ENCODE measurements at places on chromosomes 3 and 15. TPM values are rescaled to one million over a fixed set of nuclear protein-coding genes. Genes with fewer than 3 reads are reported as not detected.

DNA sequence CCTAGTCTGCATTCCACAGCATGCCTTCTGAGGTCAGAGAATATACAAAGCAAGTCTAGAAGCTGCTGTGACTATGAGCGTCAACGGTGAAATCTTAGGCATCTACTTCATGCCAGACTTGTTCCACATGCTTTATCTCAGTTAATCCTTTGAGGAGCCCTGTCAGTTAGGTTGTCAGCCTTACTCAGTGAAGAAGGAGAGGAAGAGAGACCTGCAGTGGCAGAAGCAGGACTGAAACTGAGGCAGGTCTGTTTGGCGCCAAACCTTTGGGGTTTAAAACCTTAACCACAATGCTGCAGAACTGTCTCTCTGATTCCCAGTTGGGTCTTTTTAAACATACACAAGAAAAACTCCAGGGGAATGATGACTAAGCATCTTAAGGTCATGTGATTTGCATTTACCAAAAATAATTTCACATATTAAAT lies 139.0 kb upstream of the LIPC start:
- no peak overlapping the region for H3K4me3 ChIP-seq
- H3K36me3 ChIP-seq, result no peaks in the 10 kb centered on the region
- H3K27ac ChIP-seq, result no peak overlapping the region
- no peaks in the 10 kb centered on the region for H3K27me3 ChIP-seq
- H3K4me1 ChIP-seq, result no peaks in the 10 kb centered on the region

- H3K4me3 ChIP-seq, result no peak overlapping the region
- no peaks in the 10 kb centered on the region for H3K36me3 ChIP-seq
- no peaks in the 10 kb centered on the region for H3K27me3 ChIP-seq
- no peaks in the 10 kb centered on the region for H3K4me1 ChIP-seq
- no peak overlapping the region for H3K27ac ChIP-seq
- no peak for DNase-seq
These were observed 475.4 kb downstream of the AGBL1 start for GRCh38 chr15:86555098-86555497.

- H3K36me3 ChIP-seq, result no peaks in the 10 kb centered on the region
- no peaks in the 10 kb centered on the region for H3K27me3 ChIP-seq
- DNase-seq, result no peak
- no peak overlapping the region for H3K4me3 ChIP-seq
- no peak overlapping the region for H3K27ac ChIP-seq
- H3K4me1 ChIP-seq, result no peaks in the 10 kb centered on the region
These were observed 1291.9 kb downstream of the SI start for GRCh38 chr3:163786416-163786815.

- no peaks in the 10 kb centered on the region for H3K36me3 ChIP-seq
- peak; percentile 13 for DNase-seq
- H3K27me3 ChIP-seq, result peaks cover 29% of the 10 kb centered on the region
- H3K4me1 ChIP-seq, result peaks cover 7% of the 10 kb centered on the region
- H3K27ac ChIP-seq, result no peak within 1 kb of the TSS
These were observed at the start of gene RHCG for GRCh38 chr15:89496155-89497098. Gene RHCG, minus strand, starts transcription at chr15:89496583. Its CDS starts 39 bp downstream, at chr15:89496544.

- H3K4me1 ChIP-seq, result no peaks in the 10 kb centered on the region
- no peak overlapping the region for H3K27ac ChIP-seq
- H3K4me3 ChIP-seq, result no peak overlapping the region
- no peaks in the 10 kb centered on the region for H3K36me3 ChIP-seq
- peak; percentile 4 for DNase-seq
These were observed 286.4 kb downstream of the ZIC4 start for GRCh38 chr3:147119989-147120388.

DNA sequence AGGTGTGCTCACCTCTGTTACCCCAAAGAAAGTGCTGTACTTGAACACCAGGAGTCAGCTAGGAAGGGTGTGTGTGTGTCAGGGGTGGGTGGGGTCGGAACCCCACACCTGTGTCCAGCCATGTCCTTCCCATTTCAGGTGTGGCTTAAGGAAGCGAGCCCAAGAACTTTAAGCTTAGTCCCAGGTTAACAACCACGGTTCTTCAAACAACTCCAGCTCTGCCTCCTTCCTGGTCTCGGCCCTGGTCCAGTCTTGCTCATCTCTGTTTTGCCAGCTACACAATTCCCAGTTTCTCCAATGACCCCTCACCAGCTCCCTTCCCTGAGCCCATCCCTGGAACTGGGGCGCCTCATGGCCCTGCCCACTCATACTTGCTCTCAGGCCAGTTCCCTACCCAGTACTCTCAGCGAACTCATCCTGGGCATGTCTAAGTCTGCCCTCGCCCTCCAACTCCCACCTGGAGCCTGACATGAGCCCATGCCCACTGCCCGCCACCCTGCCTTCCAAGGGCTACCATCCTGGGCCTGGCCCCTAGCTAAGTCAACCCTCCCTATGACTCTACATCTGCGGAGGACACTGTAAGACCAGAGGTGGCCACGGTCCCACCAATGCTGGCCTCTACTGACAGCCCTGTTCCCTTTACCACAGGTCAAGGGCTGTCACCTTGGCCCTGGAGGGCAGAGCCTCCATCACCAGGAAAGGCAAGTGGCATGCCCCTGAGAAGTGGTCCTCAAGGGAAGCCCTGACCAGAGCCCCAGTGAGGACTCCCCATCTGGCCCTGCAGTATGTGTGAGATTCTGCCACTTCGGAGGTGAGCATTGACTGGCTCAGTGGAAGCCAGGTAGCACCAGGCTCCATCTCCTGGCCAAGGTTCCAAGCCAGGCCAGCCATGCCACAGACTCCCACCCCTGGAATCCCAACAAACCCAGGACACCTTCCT lies 9.2 kb downstream of the POC1A start:
- no peaks in the 10 kb centered on the region for H3K36me3 ChIP-seq
- H3K4me3 ChIP-seq, result no peak overlapping the region
- no peak overlapping the region for H3K27ac ChIP-seq
- H3K4me1 ChIP-seq, result peaks cover 2% of the 10 kb centered on the region
- DNase-seq, result no peak

GRCh38 chr15:80090879-80091503 lies 31.5 kb downstream of the ZFAND6 start:
- DNase-seq, result no peak
- no peak overlapping the region for H3K4me3 ChIP-seq
- no peaks in the 10 kb centered on the region for H3K36me3 ChIP-seq
- H3K27me3 ChIP-seq, result no peaks in the 10 kb centered on the region
- no peak overlapping the region for H3K27ac ChIP-seq

DNA sequence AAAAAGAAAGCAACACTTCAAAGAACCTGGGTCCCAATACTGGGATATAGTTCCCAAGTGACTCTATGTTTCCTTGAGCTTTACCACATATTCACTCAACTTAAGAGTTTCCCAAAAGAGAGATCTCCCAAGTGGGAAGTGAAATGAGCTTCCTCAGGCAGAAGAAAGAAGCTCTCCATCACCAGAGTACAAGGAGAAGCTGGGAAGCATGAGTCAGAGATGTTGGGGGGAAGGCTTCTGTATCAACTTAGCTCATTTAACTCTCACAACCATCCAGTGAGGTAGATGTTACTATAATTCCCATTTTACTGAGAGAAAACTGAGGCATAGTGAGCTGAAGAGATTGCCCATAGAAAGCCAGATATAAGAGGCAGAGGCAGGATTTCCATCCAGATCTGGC lies 47.0 kb upstream of the TRIM42 start:
- H3K27me3 ChIP-seq, result no peaks in the 10 kb centered on the region
- H3K4me1 ChIP-seq, result peaks cover 27% of the 10 kb centered on the region
- peak; percentile 49 for DNase-seq
- H3K4me3 ChIP-seq, result no peak overlapping the region

- no peaks in the 10 kb centered on the region for H3K36me3 ChIP-seq
- H3K4me3 ChIP-seq, result no peak overlapping the region
- H3K27ac ChIP-seq, result no peak overlapping the region
- no peaks in the 10 kb centered on the region for H3K27me3 ChIP-seq
- peak; percentile 36 for DNase-seq
- H3K4me1 ChIP-seq, result no peaks in the 10 kb centered on the region
These were observed 407.8 kb downstream of the PLCL2 start for GRCh38 chr3:17292556-17292955.

GRCh38 chr15:42363487-42363886 lies 4.2 kb downstream of the CAPN3 start:
- no peaks in the 10 kb centered on the region for H3K36me3 ChIP-seq

DNA sequence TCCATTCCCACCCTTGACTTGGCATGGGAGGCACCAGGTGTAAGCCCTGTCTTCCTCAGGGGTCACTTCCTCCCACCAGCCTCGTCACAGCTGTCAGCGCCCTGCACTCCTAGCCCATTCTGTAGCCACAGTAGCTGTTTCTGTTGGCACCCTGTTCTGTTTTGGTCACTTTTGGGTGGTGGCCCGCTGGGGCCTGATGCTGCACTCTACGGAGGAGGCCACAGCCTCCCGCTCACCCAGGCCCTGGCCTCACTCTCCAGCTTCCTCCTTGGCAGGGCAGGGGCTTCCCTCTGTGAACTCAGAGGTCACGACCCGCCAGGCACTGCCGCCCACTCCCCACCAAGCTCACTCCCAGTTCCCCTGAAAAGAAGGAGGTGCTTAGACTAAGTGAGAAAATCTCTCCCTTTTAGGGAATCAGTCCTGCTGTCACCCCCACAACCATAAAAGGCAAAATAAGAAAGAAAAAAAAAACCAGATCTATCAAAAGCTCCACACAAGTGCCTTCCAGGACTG lies 68.4 kb downstream of the MGLL start:
- H3K27me3 ChIP-seq, result no peaks in the 10 kb centered on the region
- no peak overlapping the region for H3K4me3 ChIP-seq
- H3K36me3 ChIP-seq, result no peaks in the 10 kb centered on the region
- peaks cover 24% of the 10 kb centered on the region for H3K4me1 ChIP-seq
- no peak for DNase-seq

DNA sequence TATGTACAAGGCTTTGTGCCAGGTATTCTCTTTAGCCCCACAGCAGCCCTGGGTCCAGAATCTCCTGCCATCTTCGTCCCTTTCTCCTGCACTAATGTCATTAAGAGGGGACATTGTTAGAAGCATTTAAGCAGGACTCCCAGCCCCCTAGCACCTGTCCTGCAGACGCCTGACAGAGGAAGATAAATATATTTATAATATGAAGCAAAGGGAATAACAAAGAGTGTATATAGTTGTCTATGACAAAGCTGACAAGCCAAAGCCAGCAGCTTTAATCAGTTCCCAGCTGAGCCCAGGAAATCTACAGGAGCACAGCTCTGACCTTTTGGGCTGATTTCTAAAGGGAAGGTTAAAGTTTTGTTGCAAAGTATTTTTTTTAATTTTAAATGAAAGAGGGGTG lies 96.0 kb downstream of the MEGF11 start:
- no peak overlapping the region for H3K27ac ChIP-seq
- H3K4me3 ChIP-seq, result no peak overlapping the region
- no peaks in the 10 kb centered on the region for H3K36me3 ChIP-seq
- no peak for DNase-seq

GRCh38 chr3:173659972-173660371 lies 262.4 kb downstream of the NLGN1 start:
- no peaks in the 10 kb centered on the region for H3K36me3 ChIP-seq
- no peak overlapping the region for H3K4me3 ChIP-seq
- H3K27me3 ChIP-seq, result no peaks in the 10 kb centered on the region
- no peak overlapping the region for H3K27ac ChIP-seq
- peak; percentile 49 for DNase-seq

DNA sequence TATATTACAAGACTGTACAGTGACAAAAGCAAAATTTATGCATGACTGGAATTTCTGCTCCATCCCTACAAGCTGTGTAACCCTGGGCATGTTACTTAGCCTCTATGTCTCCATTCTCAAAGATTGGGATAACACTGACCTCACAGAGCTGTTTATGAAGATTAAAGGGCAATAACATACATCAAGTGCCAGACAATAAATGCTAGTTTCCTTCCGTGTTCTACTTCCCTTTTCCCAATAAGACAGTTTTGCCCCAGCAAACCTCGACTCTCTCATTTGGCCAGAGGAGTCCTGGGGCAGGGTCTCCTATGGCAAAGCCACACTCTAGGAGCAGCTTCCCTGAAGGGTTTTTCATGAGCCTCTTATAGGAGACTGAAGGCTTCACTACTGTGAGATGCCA lies 7.5 kb downstream of the HEXA start:
- no peaks in the 10 kb centered on the region for H3K36me3 ChIP-seq
- no peak overlapping the region for H3K27ac ChIP-seq
- H3K4me1 ChIP-seq, result no peaks in the 10 kb centered on the region
- H3K4me3 ChIP-seq, result no peak overlapping the region
- H3K27me3 ChIP-seq, result no peaks in the 10 kb centered on the region

DNA sequence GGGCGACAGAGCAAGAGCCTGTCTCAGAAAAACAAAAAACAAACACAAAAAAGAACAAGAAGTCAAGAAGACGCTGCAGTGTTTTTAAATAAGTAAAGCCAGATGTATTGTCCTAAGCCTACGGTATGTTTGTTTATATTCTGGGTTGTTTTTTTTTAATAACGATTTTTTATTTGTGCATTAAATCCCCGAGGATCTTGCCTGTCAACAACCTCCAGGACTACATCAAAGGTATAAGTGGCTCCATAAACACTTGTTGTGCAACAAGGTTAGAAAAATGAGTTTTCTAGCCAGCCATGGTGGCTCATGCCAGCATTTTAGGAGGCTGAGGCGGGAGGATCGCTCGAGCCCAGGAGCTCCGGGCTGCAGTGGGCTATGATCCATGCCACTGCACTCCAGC lies 26.1 kb downstream of the ITGB5 start:
- H3K4me1 ChIP-seq, result peaks cover 29% of the 10 kb centered on the region
- DNase-seq, result no peak
- no peak overlapping the region for H3K4me3 ChIP-seq
- H3K27me3 ChIP-seq, result no peaks in the 10 kb centered on the region
- peak overlapping the region; percentile 43 for H3K27ac ChIP-seq
- H3K36me3 ChIP-seq, result peaks cover 3% of the 10 kb centered on the region

DNA sequence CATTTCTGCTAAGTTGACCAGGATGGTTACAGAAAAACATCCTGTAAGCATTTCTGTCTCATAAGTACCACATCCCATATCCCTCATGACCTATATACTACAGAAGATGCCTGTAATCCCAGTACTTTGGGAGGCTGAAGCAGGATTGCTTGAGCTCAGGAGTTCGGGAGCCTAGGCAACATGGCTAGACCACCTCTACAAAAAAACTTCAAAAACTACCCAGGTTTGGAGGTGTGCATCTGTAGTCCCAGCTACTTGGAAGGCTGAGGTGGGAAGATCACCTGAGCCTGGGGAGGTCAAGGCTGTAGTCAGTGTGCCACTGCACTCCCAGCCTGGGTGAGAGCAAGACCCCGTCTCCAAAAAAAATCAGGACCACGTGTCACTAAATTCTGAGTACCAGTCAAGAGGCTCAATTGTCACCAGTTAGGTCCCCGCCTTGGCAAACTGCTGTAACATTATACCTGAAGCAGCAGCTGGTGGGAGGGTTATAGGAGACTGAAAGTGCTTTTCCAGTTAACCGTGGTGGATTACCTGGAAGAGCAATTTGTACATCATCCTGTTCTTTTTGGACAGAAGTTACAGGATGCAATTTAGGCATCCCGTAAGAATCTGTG lies 6.2 kb downstream of the RPL32 start:
- H3K27me3 ChIP-seq, result no peaks in the 10 kb centered on the region
- H3K36me3 ChIP-seq, result peaks cover 74% of the 10 kb centered on the region
- H3K27ac ChIP-seq, result no peak overlapping the region
- DNase-seq, result no peak
- H3K4me1 ChIP-seq, result peaks cover 25% of the 10 kb centered on the region

The P4HTM gene
- total RNA-seq, result 25.0 TPM

The GRIP2 gene
- 3.3 TPM for total RNA-seq

The FEZF2 gene
- total RNA-seq, result not detected

The ANKRD63 gene
- total RNA-seq, result not detected

The STRIT1 gene
- total RNA-seq, result not detected

The STAC gene
- total RNA-seq, result 7.1 TPM
